HT-29 (cell line): ENCODE measurements at places on chromosomes 2 and 18.

- DNase-seq, result no peak
Observed at GRCh38 chr2:149387411-149387810, 57.0 kb downstream of the LYPD6 start.

DNA sequence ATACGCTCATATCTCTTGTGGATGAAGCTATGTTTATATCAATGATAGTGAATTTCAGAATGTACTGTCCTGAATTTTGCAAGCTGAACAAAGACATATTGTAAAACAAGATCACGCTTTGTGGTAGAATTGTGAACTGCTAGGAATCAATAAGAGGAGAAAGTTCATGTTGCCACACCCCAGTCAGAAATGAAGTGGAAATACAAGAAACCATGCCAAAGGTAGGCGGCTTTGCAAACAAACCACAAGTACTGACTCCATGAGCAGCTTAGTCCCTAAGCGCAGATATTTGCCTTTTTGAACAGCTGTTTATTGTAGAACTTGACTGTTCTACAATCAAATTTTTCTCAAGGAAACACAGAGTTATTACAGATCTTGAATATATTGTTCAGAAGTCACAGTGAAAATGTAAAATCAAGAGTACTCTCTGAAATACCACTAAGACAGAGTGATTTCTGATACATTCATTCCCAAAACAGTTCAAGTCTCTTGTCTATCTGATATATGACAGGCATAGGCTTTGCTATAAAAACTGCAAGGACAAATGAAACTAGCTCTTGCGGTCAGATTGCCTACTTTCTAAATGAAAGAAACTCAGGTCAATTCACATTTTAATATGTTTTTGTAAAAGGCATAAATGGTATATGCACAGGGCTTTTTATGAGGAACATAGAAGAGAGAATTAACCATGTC, 120.9 kb upstream of the CDH19 start:
- DNase-seq, result peak; percentile 81

- peak; percentile 74 for DNase-seq
Observed at GRCh38 chr2:71223767-71224333, 3.1 kb downstream of the PAIP2B start.

DNA sequence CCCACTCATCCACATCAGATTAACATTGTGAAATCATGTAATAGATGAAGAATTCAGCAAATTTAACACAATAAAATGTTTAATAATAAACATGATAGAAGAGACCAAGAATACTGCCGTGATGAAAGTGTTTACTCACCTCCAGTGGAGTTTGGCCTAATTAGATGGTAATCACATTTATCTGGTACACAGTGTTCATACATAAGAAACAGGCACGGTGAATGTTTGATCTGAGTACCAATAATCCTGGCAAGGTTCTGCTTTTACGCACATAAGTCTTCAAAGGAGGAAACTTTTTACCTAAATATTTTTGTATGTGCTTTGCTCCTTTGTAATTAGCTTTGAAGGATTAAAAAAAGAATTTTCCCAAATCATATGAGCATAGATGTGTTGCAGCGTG, 122.5 kb downstream of the IRS1 start:
- DNase-seq, result no peak

DNA sequence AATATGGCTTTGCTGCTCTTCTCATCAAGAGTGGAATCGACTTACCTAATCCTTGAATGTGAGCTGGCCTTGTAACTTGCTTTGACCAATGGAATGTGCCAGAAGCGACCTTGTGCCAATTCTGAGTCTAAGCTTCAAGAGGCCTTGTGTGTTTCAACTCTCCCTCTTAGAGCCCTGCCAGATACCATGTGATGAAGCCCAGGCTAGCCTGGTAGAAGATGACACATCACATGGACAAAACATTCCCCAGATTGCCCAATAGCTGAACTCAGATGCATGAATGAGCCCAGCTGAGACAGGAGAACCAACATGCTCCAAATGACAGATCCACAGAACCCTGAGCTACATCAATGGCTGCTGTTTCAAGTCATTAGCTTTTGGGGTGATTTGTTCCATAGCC, 4.2 kb upstream of the KLHL14 start:
- DNase-seq, result no peak

GRCh38 chr18:49018554-49019445, 68.0 kb upstream of the SMAD7 start:
- DNase-seq, result no peak

DNA sequence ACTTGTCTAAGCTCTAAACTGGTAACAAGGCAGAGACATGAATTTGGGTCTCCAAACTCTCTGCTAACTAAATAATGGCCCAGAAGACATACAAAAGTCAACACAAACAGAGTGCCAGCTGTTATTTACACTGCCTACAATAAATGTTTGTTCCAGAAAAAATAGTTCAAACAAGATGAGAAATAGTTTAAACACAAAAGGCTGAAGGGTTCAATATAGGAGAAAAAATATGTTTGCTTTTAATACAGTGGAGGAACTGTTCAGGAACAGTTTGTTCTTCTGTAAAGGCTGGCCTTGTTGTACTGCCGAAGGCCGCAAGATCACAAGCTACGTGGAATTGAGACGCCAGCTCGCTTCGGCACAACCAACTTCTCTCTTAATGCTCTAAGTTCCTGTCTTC, 74.6 kb downstream of the AFF3 start:
- no peak for DNase-seq

DNA sequence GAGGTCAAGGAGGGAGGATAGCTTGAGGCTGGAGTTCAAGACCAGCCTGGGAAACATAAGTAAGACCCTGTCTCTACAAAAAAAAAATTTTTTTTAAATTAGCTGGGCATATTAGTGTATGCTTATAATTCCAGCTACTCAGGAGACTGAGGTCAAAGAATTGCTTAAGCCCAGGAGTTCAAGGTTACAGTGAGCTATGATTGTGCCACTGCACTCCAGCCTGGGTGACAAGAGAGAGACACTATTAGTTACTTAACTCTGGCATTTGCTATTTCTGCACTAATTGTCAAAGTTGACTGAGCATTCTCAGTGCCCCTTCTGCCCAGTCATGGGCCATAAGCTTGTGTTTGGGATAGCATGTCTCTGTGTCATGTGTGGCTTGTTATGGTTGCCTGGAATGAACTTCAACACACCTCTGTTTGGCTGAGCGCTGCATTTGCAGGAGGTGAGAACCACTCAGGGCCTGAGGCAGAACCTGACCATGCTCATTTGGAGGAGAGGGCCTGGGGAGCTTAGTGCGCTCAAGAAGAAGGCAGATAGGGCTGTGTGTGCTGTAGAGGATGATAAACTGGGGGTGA, 77.7 kb downstream of the SH3RF3 start:
- DNase-seq, result no peak

- peak; percentile 60 for DNase-seq
Observed at GRCh38 chr18:54444319-54444914, 86.7 kb downstream of the C18orf54 start.

DNA sequence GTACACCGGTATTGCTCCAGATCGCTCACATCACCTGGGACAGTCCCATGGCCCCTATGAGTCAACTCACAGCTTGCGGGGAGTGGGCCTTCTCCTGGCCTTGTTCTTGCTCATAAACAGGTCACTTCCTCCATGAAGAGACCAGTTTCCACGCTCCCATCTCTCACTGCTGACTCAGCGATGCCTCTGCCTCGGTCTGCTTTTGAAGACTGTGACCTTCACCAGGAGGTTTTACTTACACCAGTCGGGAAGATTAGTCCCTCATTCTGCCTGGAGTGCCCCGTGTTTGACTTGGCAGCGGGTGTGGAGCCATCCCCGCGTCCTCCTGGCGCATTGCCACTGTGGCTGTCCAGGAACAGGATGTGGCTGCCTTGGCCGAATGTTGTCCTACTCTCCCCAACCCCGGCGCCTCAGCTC, 159.8 kb downstream of the RHBDD1 start:
- DNase-seq, result no peak

DNA sequence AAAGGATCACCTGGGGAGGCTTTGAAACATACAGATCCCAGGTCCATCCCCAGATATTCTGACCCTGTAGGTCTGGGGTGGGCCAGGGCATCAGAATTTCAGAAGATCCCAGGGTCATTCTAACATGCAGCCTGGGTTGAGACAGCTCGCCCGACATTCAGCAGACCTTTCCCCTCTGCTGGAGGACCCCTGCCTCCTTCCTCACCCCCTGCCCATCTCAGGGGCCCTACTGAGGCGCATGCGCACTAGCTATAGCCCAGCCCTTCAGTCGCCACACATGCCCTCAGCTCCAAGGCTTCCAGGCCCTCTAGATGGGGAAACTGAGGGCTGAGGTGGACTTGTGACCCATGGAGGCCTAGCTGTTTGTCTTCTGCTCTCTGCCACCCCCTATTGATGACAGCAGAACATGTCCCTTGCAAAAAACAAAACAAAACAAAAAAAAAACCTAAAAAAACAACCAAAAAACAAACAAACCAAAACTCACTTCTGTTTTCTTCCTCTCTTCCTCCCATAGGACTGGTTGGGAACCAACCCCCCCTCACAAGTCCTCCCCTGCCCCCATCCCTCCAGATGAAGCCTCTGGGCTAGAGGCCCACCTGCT, 91.3 kb downstream of the ZBTB7C start:
- no peak for DNase-seq

DNA sequence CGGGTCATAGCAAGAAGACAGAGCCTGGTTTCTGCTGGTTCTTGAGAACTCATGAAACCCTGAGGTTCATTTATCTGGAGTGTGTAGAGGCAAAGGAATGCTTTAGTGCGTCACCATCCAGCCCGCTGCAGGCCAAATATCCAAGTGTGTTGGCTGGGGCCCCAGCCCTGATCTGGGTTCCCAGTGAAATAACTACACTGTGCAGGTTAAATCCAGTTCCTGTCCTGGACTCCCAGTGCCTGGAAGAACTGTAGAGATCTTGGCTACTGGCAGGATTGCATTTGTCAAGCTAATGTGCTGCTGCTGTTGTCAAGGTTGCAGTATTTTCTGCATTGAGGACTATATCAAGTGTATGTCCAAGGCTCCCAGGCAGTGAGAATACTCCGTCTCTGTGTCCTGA, 89.9 kb downstream of the MAPK4 start:
- no peak for DNase-seq

GRCh38 chr18:43751203-43751602, 473.9 kb upstream of the SYT4 start:
- no peak for DNase-seq

- DNase-seq, result no peak
Observed at GRCh38 chr18:23165271-23166068, 30.2 kb downstream of the CABLES1 start.

GRCh38 chr2:207950063-207950760, 75.1 kb downstream of the PLEKHM3 start:
- no peak for DNase-seq

DNA sequence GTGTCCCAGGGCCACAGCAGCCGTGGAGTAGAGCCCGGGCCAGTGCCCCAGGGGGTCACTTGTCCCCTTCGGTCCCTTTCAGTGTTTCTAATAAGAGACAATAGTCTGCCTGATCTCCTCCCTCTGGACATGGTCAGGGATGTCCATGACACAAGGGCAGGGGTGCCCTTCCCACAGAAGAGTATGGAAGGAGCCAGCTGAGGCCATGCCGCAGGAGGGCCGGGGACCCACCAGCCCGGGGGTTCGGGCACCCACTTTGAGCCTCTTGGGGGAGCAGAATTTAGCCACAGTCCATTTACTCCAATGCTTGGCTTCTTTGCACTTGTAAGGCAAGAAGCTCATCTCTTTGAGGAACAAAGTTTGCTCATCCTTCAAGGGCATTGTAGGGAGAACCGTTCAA, 88.7 kb upstream of the ATG16L1 start:
- no peak for DNase-seq

DNA sequence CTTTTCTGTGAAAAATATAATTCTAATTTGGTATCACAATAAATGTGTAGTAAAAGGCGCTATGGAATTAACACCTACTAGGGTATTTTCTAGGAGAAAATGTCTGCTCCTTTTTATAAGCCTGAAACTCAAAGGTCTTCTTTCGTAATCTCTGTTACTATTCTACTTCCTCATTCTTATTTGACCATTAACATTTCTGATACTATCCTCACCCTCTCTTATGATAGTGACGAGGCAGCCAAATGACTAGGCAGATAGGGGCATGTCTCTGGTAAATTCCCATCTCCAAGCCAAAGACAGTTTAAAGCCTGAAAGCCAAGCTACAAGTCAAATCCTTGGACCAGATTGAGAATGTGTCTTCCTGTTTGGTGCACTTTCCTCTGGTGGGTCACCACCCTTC, 251.7 kb downstream of the LRRTM4 start:
- peak; percentile 40 for DNase-seq

DNA sequence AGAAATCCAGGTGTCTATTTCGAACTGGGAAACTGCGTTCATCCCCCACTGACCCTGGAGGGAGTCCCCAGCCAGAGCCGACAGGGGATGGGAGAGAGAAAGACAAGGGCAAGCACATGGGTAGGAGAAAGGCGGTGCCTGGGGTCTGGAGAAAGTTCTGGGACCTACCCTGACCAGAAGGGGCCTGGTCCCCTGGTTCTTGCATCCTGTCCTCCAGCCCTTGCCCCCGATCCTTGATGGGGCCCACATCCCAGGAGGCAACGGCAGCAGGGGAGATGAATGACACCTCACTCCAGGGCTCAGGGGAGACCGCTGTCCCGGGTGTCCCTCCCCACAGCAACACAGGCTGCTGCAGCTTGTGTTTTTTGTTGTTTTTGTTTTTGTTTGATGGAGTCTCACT, 4.9 kb downstream of the ADCY3 start:
- no peak for DNase-seq

GRCh38 chr18:6333981-6334380, 80.7 kb downstream of the L3MBTL4 start:
- no peak for DNase-seq

DNA sequence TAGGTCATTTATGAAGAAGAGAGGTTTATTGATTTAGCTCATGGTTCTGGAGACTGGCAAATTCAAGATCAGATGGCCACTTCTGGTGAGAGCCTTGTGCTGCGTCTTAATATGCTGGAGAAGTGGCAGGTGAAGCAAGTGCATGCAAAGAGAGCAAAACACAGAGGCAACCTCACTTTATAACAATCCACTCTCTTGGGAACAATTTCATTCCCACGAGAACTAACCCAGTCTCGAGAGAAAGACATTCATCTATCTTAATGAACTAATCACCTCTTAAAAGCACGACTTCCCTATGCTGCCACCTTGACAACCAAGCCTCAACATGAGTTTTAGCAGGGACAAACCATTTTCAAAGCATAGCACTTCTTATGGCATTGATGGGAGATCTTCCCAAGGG, 186.5 kb upstream of the RASGRP3 start:
- no peak for DNase-seq

GRCh38 chr2:111022633-111023032, 98.1 kb upstream of the BCL2L11 start:
- no peak for DNase-seq
